ENCODE measurements at places on chromosomes 6 and 20.

GRCh38 chr6:66731310-66731709 is 1024.3 kb upstream of the EYS start:
- no peak for DNase-seq

GRCh38 chr6:84773133-84773430 is 8.7 kb upstream of the TBX18 start:
- DNase-seq, result no peak

DNA sequence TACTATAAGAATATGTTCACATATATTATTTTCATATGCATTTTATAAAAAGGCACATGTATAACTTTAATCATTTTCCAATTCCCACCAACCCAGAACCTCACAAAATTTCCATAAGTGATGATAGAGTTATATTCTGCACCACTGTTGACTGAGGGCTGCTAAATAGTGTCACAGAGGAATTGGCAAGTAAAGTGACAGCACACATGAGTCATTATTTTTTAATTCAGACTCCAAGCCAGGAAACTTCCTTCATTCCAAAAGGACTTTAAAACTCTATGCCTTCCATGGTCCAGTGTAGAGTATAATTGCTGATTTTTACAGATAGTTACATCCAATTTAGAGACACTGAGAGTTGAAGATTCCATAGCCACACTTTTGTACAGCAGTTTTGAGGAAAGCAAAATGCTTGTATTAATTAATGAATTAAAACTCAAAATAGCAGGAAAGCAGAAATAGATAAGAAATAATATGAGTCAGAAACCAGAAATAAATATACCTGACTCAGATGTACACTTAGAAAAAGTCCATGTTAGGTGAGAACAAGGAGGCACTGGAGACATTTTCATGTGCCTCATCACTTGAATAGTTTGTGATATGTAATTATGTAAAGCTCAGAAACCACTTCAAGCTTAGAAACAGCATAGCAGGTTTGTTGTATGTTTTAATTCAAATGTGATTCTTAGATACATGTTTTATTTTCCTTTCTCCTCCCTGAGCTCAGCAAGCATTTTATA is 425.2 kb upstream of the OPRM1 start:
- DNase-seq, result no peak

GRCh38 chr6:148027201-148027600 is 315.4 kb upstream of the SASH1 start:
- DNase-seq, result no peak

DNA sequence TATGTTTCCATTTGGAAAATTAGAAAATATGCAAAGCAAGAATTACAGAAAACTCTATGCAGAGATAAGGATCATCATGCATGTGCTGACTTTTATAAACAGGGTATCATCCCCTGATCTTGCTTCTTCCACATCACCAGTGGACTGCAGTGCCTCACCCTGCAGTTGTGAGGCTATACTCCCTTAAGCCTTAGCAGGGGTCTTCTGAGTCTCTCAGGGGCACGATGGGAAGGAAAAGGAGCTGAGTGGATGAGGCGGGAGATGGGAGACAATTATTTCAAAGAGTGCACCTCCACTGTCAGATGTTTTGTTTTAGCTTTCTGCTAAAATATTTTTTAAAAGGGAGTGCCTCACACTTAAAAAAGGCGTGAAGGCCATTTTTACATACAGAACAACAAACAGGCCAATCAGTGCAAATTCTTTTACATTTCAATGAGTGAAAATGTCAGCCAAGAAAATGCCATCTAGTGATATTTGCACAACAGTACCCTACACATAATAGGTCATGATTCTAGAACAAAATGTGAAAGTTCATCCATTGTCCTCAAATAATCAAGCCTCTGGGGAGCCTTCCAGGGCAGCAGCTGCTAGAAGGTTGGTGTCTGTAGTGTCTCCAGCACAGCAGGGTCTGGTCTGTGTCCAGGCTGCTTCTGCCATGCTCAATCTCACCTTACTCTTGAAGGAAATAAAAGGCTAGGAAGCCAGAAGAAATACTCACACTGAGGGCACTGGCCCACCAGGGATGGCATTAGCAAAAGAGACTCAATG is 13.2 kb upstream of the SERPINB9 start:
- DNase-seq, result no peak

GRCh38 chr20:47317127-47317895 is 39.2 kb downstream of the ZMYND8 start:
- peak; percentile 51 for DNase-seq

DNA sequence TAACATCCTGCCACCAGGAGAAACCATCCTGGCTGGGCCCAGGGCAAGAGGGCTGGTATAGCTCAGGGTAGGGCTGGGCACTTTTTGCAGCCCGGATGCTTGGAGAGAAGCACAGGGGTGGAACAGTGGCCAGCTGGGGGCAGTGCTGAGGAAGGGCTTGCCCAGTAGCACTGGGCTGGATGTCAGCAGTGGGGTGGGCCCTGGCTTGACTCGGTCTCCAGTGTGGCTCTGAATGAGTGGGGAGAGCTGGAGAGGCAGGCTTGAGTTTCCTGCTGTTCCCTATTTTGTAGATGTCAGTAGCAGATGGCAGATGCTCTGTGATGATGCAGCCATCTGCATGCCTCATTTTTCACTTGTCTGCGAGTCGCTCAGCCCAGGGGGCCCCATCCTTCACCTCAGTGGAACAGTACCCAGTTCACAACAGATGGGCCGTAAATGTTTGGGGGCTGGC is 56.3 kb upstream of the TULP1 start:
- DNase-seq, result peak; percentile 30

DNA sequence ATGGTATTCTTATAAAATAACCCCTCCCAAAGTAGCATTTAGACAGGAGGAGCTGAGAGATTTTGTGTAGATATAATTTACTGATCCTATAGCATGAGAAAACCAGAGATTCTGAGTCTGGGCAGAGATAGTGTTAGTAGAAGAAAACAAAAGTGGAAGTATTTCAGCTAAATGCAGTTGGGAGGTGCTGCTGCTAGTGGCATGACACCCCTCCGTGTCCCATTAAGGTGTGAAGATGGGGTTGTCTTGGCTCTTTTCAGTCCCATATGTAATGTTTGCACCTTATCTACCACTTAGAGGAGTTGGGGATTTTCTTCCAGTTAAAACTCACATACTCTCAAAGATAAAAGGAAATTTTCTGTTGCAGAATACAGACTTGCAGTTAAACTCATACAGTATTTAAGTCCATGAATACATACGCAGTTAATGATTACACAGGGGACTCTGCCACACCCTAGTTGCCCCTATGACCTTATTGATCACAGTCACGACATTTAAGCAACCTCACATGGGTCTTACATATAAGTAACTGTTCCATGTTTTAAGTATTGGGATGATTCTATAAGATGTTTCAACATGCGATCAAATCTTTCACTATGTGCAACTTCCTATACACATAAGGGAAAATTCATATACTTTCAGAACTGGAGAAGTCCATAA is 11.5 kb downstream of the TAAR2 start:
- no peak for DNase-seq

DNA sequence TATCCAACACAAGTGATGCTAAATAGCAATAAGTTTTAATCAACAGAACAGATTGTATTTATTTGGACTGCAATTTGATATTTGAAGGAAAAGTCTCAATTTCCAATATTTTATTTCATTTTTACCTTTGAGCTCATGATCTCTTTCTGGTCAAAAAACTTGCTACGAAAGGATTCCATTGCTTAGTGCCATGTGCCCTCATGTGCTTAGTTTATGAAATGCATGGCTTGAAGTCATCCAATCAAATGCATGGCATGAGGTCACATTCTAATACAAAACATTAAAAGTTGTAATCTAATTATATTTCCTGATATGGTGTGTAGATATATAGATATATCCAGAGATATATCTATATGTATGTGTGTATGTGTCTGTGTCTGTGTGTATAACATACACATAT is 321.2 kb upstream of the ADGRB3 start:
- DNase-seq, result no peak

GRCh38 chr6:137661601-137662000 is 167.4 kb upstream of the OLIG3 start:
- peak; percentile 46 for DNase-seq

GRCh38 chr6:109339906-109340678 is 42.2 kb downstream of the CD164 start:
- DNase-seq, result no peak

DNA sequence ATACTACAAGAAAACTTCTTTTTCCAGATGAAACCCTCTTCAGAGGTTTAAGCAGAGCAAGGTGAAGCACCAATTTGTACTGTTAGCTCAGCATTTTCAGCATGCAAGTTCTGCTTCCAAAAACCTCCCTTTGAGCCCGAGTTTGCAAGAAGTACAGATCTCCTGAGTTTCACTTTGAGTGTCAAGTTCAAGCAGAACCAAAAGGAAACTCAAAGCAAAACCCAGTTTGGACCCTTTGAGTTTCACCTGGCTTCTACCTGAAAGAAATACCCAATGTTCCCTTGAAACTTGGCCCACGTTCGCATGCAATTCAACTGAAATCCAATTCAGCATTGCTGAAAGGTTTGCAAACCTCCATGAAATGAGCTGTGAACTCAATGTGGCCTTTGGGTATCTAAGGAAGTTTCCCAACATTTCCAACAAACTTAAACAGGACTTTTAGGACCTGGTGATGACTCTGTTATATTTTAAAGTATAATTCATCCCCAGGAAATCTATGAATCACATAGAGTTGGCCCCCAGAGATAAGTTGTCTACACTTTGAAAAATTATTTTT is 62.9 kb upstream of the HBS1L start:
- no peak for DNase-seq

GRCh38 chr20:1810926-1811620 is 84.1 kb upstream of the SIRPA start:
- DNase-seq, result no peak

DNA sequence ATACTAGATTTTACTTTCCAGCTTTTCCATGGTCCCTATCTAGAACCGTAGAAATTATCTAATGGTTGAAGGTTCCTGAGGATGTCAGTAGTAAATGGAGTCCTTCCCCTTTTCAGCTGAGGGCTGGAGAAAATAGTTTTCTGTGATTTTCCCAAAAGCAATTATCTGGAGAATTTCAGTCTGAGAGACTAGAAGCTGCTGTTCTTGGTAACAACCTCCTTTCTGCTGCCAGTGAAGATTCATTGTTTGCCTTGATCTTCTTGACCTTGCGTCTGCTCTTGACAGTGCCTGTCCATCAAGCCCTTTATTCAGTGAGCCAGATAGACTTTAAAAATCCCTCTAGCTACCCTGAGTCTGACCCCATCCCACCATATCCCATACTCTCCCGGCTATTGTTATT is 73.1 kb downstream of the PHACTR2 start:
- no peak for DNase-seq

- DNase-seq, result no peak
Measured at GRCh38 chr6:3835055-3835731, 14.0 kb upstream of the FAM50B start.

- no peak for DNase-seq
Measured at GRCh38 chr20:11546939-11547338, 370.8 kb upstream of the BTBD3 start.

- DNase-seq, result no peak
Measured at GRCh38 chr20:50387218-50387995, 122.8 kb upstream of the PTPN1 start.

DNA sequence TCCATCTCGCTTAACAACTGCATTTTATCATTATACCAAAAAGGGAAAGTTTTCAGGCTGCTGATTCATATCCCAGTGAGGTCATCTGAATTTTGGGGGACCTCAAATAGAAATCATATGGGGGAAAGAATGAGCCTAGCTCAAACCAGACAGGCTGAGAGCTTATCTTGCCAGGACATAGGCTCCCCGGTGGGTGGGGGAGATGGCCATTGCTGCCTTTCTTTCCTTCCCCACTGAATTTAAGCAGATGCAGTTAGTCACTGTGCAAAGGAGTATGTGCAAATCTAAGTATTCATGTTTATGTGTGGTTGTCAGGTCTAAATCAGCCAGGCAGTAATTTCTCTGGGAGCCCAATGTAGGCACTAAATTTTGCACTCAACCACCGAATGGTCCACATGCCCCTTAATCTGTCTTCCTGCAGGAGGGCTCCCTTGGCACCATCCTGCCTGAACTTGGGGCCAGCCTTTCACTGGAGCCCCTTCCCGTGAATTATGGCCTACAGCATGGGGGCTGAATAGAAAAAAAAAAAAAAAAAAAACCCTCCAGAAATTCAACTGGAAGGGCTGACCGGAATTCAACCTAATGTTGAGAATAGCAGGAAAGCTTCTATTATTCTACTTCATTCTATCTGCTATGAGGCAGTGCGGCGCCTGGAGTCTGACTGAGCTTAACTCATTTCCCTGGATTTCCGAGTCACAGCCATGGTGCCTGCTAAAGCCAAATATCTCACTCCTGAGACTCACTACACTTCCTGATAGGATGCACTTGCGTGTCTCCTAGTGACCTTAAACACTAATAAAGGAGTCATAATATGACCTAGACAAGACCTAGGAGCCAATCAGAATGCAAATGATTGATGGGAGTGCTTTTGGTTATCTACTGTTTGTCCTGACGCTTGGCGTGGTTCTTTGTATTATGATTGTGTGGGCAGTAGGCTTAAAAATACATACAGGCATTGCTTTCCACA is 161.5 kb upstream of the HEY2 start:
- DNase-seq, result no peak

DNA sequence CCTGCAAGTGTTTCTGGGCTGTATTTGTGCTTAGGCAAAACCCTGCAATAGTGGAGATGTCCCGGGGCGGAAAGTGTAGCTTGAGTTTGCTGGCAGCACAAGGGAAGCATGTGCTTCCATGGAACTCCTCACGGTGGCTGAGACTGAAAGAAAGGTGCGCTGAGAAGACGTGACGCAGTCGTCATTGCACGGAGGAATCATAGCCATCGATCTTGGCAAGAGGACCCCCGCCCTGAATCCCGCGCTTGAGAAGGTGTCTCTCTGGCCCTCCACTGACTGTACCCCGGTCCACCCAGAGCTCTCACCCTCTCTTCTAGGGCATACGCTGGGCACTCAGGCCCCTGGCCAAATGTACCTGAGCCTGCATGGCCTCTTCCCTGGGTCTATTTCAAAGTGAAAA is 1081.8 kb upstream of the DEFB115 start:
- no peak for DNase-seq

DNA sequence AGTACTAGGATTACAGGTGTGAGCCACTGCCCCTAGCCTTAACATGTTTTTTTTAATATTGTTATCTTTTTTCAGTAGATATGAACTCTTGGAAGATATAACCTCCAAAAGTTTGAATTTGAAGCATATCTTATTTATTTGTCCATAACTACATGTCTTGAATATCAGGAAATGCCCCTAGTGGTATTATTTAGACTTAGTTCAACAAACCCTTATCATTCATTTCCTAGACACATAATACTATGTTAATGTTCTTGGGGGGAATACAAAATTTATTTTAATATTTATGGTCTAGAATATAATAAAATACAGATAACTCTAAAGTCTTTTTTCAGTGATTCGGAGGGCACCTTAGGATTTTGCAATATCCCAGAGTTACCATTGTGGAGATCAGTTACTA is 160.7 kb downstream of the HACE1 start:
- no peak for DNase-seq

DNA sequence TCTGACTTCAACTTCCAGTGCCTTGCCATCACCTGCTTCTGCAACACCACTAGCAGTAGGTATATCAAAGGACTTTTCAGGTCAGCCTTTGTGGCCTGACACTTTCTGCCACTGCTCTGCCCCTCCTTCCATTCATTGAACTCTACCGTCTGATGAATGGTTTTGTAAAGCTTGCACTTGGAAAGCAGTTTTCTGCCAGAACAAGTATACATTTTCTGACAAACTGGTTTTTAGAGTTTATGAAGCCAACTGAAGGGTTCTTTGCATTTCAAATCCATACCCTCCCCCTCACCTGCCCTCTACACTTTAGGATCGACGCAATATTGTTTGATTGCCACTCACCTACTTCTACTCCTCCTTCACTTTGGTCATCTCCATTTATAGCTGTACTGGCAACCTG is 603.1 kb downstream of the HACE1 start:
- no peak for DNase-seq

GRCh38 chr6:53142810-53143209 is 5.8 kb downstream of the GCM1 start:
- no peak for DNase-seq

All from stimulated activated CD4-positive, alpha-beta T cell treated with anti-CD3 and anti-CD28 coated beads, Interleukin-12 subunit alpha, Interleukin-12 subunit beta, amount 100 ng/mL, for 48 hours (primary cell).